ENCODE measurements at places on chromosomes 2 and 18.

GRCh38 chr2:128817813-128818212 is 499.1 kb upstream of the HS6ST1 start:
- DNase-seq = no peak

DNA sequence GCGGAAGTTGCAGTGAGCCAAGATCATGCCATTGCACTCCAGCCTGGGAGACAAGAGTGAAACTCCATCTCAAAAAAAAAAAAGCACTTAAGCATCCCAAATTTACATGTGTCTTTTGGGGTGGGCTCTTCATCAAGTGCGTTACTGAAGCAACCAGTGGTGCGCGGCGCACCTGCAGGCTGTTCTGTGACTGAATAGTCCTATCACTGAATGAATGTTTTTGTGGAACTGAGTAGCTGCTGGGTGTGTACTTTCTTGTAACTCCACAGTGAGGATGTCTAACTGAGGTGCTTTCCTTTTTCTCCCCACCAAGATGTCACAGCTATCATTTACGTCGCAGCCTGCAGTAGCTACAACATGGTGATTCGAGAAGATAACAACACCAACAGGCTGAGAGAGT is 17.0 kb downstream of the CHMP1B start:
- no peak for DNase-seq

- DNase-seq = no peak
Observed at GRCh38 chr18:21803495-21803894, 62.9 kb downstream of the MIB1 start.

DNA sequence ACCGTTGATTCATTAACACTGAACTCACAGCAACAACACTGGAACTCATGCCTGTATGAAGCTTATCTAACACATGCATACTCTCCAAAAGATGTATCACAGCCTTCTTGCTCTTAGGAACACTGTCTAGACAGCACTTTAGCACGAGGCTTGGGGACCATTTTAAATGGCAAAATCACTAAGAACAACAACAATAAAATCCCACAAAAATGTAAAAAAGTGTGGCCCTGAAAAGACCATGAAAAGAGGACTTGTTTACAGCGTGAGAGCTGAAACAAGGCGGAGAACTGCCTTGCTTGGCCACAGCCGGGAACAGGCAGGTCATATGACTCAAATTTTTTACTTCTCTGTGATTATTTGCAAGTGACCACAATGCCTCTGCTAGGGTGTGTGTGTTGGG is 48.1 kb downstream of the CHN1 start:
- no peak for DNase-seq

- DNase-seq = no peak
Observed at GRCh38 chr2:689877-690510, 12.8 kb upstream of the TMEM18 start.

- DNase-seq = no peak
Observed at GRCh38 chr2:32843699-32844098, 103.1 kb upstream of the LTBP1 start.

DNA sequence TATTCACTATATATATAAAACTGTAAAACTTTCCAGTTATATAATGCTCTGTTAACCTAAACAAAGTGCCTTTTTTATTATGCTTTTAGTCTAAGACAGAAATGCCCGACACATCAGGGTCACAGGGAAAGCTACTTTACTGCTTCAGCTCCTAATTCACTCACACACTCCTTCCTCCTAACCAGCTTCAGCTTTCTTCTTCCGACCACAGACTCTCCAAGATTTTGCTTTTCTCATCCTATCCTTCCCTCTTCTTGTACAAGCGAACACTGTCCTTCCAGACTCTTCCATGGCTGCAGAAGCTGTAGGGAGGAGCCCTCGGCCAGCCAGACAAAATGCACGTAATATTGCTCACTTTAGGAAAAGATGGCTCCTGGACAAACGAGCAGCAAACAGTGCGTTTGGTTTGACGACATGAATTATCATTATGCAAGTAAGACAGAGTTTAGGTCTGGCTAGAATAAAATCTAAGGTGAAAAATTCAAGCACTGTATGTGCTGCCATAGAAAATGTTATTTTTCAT is 47.5 kb upstream of the HNRNPA3 start:
- no peak for DNase-seq

DNA sequence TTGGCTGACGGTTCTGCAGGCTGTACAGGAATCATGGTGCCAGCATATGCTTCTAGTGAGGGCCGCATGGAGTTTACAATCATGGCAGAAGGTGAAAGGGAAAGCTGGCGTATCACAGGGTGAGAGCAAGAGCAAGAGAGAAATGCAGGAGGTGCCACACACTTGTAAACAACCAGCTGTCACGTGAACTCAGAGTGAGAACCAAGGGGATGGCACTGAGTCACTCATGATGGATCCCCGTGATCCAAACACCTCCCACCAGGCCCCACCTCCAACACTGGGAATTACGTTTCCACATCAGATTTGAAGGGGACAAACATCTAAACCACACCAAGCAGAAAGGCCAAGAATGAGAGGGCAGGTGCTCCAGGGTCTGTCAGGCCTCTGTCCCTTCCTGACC is 185.0 kb upstream of the PID1 start:
- DNase-seq = no peak

DNA sequence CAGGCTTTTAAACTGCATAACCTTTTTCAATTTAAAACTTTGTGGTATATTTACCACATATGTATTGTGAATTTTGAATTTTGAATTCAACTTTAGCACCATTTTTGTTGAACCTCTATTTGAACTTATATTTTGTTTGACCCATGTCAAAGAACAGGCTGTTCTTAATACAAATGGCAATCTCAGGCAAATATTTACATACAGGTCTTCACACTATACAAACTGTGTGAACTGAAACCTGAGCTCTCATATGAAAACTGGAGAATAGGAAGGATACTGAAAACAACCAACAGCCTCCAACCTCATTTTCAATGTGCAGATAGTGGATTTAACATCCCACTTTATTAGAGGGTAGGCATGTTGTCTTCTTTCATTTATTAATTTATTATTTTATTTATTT is 491.8 kb downstream of the KCNJ3 start:
- DNase-seq = no peak

DNA sequence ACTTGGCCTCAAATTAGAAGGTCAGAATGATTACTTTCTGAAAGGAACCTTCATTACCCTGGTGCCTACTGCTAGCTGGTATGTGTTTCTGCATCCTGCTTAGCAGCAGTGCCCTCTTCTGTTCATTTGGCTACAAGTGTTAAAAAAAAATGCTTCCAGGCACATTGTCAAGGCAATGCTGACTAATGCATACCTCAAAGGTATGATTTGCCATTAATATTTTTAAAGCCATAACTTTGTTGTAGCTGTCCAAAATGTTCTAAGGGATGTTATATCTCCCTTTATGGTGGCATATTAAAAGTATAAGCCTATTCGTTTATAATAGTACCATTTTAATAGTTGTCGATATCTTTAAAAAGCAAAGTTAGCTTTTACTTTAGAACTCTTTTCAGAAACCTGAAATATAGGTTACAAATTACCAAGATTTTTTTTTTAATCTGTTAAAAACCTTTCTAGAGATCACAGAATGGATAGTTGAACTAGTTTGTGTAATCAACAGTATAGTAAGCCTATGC is 52.0 kb upstream of the FAM171B start:
- peak; percentile 66 for DNase-seq

DNA sequence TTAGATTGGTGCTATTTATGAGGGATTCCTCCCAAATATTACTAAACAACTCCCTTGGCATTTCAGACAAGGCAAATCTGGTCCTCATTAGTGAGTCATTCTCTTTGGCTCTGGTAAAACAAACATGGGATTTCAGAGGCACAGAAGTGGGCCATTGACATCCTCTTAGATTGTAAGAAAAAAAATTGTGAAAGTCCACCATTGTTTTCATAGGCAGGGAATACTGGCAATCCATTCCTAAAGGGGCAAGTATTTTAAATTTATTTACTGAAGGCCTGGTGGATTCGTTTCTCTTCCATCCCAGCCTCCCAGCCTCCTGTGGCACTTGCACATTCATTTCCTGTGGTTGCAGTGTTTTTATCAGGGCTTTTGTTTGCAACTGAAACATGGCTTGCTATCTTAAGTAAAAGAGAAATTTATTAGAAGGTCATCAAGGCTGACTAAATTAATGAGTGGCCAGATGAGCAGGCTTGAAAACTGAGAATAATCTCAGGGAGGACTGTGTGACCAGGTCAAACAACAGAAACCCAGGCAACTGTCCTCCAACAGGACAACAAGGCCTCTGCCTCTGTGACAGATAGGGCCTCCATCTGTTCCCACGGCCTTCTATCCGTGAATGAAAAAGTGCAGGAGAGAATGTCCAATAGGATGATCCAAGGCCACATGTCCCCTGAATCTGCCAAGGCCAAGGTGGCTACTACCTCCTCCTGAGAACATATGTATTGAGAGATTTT is 23.1 kb upstream of the TNFAIP6 start:
- peak; percentile 94 for DNase-seq

GRCh38 chr18:67862069-67862468 is 345.5 kb upstream of the DSEL start:
- DNase-seq = peak; percentile 11

DNA sequence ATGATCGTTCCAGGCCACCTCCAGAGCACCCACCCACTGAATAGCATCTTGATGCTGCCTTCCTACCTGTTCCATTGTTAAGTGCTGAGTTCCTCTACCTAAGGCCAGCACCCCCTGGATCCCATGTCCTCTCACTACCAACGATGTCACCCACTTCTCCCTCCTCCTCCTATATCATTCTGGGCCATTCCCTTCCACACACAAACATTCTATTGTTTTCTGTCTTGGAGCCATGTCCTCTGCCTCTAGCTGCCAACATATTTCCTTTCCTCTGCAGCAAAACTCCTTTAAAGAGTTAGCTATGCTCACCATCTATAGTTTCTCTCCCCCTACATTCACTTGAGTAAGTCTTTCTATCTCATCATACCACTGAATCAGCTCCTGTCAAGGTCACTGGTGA is 64.0 kb upstream of the ACKR3 start:
- no peak for DNase-seq

DNA sequence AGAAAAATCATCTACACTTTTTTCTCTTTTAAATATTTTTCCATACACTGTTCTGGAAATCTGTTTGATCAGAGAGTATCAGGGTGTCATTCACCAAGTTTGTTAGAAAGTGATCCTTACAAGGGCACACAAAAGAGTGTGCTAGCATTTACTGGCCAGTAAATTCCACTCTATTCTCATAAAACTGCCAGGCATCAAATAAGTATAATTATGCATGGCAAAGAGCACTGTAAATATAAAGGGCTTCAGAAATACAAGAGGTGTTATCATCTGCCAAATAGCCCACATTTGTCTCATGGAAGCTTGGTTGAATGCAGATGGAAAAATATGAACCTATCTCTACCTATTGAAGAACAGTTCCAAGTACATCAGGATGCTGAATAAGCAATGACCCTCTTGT is 847.3 kb upstream of the ACVR2A start:
- no peak for DNase-seq

GRCh38 chr2:76270096-76270710 is 559.5 kb upstream of the GCFC2 start:
- DNase-seq = no peak

GRCh38 chr2:69102041-69102593 is 89.1 kb downstream of the ANTXR1 start:
- DNase-seq = no peak

DNA sequence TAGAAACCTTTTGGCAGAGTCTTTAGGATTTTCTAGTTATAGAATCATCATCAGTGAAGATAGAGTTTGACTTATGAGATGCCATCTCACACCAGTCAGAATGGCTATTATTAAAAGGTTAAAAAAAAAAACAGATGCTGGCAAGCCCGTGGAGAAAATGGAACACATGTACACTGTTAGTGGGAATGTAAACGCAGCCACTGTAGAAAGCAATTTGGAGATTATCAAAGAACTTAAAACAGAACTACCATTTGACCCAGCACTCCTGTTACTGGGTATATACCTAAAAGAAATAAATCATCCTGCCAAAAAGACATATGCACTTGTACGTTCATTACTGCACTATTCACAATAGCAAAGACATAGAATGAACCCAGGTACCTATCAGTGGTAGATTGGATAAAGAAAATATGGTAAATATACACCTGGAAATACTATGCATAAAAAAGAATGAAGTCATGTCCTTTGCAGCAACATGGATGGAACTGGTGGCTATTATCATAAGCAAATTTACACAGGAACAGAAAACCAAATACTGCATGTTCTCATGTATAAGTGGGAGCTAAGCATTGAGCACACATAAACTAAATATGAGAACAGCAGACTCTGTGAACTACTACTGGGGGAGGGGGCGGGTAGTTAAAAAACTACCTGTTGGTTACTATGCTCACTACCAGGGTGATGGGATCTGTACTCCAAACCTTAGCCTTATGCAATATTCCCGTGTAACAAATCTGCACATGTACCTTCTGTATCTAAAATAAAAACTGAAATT is 279.0 kb downstream of the KIAA1328 start:
- no peak for DNase-seq

DNA sequence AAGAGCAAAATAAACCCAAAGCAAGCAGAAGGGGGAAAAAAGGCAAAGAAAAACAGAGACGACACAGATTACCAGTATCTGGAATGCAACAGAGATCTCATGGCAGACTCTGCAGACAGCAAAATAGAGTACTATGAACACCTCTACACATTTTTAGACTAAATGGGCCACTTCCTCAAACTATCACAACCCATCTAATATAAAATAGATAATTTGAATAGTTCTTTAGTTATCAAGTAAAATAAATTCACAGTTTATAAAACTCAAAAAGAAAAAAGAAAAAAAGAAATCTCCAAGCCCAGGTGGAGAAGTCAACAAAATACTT is 16.6 kb downstream of the SESTD1 start:
- DNase-seq = no peak

DNA sequence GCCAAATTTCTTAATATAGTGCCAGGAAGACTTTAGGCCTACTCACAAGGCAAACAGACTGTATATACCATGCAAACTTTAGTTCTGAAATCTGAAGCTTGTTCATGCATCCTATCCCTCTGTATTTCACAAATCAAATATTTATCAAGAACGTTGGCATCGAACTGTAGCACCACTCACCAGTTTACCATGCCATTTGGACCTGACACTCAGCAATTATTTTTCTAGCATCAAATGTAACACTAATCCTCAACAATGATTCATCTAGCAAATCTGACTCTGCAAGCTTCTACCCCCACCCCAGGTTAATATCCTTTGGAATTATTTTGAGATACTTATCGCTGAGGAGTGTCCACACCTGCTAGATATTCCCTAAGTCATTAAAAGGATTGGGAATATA is 1506.6 kb downstream of the LRP1B start:
- no peak for DNase-seq

GRCh38 chr2:42792583-42793333 is at the start of gene HAAO:
Gene HAAO, minus strand, starts transcription at chr2:42792583. Its CDS starts 47 bp downstream, at chr2:42792536.
- DNase-seq = no peak

DNA sequence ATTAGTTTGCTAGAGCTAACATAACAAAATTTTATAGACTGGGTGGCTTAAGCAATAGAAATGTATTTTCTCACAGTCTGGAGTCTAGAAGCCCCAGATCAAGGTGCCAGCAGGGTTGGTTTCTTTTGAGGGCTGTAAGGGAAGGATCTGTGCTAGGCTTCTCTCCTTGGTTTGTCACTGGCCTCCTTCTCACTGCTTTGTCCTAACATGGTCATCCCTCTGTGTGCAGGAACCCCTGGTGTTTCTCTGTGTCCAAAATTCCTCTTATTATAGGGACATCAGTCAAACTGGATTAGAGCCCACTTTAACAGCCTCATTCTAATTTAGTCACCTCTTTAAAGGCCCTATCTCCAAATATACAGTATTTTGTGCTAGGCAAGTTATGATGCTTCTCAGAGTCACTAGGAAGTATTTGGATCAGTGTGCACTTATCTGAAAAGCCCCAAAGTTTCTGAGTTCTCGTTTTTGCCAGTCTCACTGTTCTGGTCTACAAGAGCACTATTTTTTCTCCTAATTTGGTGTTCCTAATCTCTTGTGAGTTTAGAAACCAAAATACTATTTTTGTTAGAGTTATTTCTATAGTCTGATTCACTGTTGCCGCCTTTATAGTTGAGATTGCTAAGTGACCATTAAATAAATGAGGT is 29.0 kb downstream of the ZC3H6 start:
- DNase-seq = no peak

Data from HFFc6 (cell line).